ENCODE measurements at places on chromosomes 2 and 18.
A peak's percentile ranks its signal among the peaks of the same experiment; 100 is the strongest.

GRCh38 chr18:55124078-55124763, 165.0 kb upstream of the CCDC68 start:
- no peak for DNase-seq

GRCh38 chr2:235727174-235727573, 233.3 kb downstream of the AGAP1 start:
- DNase-seq: no peak

GRCh38 chr2:19350678-19351401, 7.6 kb downstream of the OSR1 start:
- DNase-seq: no peak

DNA sequence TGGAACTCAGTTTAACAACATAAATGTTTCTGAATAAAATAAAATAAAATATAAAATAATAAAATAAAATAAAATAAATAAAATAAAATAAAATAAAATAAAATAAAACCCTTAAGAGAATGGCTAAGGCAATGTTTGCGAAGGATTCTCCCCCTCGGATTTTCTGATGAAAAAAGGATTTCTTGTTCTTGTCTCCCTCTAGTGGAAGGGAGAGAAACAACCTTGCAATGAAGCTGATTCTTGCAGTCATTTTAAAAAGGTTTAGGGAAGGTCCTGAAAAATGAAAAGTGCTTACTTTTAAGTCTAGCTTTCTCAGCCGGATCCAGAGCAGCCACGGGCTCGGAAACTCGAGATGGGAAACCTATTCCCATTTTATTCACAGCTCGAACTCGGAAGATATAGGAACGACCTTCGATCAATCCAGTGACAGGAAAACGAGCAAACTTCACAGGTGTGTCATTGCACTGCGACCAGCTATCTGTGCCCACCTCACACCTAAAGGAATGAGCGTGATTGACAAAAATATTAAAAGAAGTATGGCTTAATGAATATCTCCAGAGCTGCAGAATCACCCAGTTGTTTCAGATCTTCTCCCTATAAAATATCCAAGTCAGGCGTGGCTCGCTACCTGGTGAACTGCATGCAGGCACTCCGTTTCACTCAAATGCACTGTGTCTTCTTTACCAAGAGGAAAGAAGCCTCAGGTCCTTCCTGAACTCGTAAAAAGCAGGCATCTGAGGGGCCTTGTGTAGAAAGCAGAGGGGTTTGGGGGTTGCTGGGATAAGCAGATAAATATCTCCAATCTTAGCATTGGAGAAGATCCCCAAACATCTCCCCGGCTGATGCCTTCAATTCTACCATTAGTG, 68.1 kb downstream of the MYOM1 start:
- peak; percentile 45 for DNase-seq

DNA sequence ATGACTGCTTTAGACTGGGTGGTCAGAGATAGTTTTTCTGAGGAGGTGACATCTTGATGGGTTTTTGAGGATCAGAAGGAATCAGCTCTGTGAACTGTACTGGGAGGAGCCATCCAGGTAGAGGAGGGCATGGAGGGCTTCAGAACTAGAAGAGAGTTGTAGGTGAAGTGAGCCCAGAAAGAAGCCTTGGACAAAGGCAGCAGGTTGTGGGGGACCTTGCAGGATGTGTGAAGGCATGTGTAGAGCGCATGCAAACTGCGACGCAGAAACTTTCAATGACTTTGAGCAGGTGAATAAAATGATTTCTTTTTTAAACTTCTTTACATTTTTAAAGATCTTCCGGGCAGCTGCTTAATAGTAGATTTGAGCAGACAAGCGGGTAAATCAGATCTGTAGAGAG, 83.9 kb upstream of the SIX2 start:
- DNase-seq: no peak

DNA sequence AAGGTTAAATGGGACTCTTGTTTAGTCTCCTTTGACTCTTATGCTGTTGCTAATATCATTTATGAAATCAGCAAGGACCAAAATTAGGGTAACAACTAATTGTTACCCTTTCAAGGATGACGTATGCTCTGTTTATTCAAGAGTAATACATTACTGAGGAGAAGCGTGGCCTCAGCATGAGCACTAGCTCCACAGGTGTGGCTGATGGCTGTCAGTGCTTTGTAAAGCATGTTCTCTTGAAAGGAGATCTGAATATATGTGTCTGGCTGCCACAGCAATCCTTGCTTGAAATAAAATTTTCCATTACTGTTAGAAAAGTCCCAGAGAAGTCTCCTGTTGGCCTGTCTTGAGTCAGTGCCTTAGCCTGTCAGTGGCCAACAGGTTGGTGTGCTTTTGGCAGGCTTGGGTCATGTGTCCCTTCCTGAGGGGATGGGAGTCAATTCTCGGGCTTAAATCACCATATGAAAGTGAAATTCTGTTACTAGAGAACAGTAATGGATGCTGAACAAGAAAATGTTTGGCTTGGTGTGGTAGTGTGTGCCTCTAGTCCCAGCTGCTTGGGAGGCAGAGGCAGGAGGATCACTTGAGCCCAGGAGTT, 32.7 kb downstream of the ABI2 start:
- DNase-seq: no peak

DNA sequence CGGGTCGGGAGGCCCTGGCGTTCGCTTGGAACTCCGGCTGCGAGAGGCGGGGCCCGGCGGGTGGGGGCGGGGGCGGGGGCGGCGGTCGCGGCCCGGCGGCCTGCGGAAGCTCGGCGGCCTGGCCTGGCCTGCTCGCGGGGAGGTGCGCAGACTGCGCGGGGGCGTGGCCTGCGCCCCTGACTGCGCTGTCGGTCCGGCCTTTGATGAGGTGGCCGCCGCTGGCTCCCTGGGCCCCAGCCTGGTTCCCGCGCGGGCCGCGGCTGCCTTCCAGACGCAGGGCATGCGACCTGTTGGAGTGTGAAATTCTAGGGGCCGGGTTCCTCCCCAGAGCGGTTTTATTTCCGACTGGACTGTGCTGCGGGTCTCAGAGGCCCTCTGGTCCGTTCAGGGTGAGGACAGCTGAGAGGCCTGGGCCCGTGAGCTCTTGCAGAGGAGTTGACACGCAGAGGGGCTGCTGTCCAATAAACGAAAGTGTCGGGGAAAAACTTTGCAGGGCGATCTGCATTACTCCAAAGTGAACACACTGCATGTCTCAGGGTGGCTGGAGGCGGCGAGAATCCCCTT, 629 bp downstream of the NRBP1 start:
- DNase-seq: peak; percentile 54

DNA sequence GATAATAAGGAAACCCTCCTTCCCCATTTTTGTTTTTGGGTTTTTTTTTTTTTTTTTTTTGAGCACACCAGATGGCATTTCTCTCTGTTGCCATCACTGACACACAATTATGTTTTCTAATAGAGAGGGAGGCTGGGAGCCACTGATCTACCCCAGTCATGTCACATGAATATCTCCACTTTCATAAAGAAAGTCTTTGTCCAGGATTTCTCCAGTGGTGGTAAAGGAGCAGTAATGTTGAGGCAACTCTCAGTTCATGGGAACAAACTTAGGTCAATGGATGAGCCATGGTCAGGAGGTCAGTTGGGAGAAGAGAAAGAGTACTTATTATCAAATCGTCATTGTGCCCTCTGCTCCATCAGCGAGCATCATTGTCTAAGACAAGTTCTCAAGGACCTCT, 603.7 kb downstream of the ARHGAP15 start:
- peak; percentile 34 for DNase-seq

GRCh38 chr2:108641756-108642155, 77.5 kb upstream of the RANBP2 start:
- no peak for DNase-seq

GRCh38 chr18:36772241-36772723, 56.5 kb downstream of the TPGS2 start:
- no peak for DNase-seq

DNA sequence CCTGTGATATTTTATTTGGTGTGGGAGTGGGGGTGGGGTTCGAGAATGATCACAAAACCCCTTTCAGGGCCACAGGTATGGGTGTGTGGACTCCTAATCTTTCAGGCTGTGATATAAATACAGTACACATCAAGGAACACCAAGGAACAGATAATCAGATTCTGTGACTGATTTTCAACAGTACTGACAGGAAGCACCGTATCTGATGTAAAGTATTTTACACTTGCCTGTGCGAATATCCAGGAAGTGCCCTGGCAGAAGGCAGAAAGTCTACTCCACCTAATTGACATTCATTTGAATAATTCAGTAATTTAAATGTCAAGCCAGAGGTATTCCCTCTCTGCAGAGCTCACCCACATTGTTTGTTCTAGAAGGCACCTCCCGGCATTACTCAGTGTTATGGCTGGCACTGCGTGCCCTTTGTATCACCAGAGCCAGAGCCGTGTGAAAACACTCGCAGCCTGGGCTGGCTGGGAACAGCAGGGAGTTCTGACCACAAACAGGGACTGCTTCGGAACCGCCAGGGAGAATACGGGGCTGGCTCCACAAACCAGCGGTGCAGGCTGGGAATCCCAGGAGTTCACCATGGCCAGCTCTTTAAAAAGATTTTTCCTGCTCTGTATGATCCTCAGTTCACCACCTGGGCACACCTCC, 91.8 kb downstream of the ACVR1 start:
- DNase-seq: peak; percentile 75

- DNase-seq: no peak
Measured at GRCh38 chr2:124683536-124684428, 658.7 kb downstream of the CNTNAP5 start.

GRCh38 chr2:100862081-100862480, 42.1 kb downstream of the NPAS2 start:
- no peak for DNase-seq

GRCh38 chr18:676069-676468, 18.6 kb downstream of the TYMS start:
- DNase-seq: no peak

DNA sequence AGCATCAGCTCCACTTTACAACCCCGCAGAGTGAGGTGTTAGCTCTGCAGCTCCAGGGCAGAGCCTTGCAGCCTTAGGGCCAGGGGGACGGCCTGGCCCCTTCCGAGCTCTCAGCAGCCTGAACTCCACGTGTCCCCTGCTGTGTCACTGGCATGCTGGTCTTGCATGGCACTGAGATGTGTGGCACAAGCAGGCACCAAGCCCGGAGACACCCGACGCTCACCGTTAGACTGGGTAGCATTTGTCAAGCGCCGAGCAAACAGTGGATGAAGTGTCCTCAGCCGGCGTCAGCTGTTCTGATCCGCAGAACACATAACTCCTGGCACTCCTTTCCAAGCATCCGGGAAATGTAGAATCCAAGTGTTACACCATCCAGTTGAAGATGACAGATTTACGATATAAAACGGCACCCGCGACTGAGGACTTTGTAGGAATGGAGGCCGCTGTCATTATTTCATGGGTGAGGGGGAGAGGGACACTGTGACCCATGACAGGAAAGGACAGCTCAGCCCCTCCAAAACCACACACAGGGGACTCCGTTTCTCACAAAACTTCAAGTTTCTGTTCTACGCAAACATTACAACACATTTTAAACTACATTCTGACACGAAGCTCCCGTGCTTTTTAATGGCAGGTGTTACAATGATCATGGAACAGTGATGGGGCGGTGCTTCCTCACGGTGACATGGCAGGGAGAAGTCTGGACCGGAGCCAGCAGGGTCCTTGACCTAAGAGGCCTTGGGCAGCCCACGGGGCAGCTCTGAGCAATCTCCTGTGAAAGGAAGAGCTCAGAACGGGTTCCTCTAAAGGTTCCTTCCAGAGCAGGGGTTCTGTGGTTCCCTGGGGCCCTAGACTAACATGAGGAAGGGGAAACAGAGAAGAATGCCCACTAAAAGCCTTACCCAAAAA, 89.4 kb downstream of the HDAC4 start:
- peak; percentile 63 for DNase-seq

DNA sequence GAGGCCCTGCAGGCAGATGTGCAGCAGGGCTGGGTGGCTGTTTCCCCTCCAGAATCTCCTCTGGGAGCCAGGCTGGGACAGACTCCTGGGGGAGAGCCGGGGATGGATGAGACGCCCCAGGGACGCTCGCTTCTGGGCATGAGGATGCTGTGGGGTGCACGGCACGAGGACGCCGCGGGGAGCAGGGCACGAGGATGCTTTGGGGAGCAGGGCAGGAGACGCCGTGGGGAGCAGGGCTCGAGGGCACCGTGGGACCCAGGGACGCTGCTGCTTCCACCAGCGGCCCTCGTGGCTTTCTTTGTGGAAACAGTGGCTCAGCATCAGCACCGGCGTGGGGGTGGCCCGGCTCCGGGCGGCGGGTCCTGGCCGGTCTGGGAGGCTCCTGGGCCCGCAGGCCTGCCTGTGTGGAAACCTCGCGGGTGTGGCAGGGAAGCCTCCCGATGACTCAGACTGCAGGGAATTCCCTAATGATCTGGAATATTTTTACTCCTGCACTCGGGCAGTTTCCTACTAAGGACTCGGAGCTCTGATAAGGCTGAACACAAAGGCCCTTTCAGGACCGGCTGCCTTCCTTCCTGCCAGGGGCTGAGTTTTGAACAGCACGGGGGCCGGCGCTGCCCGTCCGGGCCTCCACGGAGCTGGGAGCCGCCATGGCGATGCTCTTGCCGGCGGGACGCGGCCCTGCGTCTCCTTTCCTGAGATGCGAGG, 62.6 kb downstream of the NFATC1 start:
- DNase-seq: no peak

DNA sequence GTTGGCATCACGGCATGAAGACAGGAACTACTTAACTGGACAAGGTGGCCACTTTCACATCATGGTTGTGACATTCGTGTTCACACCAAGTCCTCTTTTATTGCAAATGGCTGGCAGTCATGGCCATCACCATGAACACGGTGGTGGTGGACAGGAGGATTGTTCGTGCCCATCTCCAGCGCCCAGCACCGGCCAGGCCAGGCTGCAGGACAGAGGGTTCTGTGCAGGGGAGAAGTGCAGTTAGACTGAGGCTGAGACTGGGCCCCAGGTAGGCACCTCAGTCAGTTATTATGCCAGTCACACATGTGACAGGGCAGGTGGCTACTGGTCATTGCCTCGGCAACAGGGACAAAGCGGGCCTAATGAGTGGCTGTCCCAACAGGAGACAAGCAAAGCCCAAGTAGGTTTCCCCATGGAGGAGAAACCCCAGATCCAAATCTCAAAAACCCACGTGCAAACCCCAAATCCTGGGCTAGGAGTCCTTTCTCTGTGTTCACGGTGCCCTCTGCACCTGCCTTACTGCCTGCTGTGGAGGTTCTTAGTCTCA, 468.1 kb upstream of the MYT1L start:
- no peak for DNase-seq

- no peak for DNase-seq
Measured at GRCh38 chr2:126797622-126798275, 100.9 kb upstream of the TEX51 start.

DNA sequence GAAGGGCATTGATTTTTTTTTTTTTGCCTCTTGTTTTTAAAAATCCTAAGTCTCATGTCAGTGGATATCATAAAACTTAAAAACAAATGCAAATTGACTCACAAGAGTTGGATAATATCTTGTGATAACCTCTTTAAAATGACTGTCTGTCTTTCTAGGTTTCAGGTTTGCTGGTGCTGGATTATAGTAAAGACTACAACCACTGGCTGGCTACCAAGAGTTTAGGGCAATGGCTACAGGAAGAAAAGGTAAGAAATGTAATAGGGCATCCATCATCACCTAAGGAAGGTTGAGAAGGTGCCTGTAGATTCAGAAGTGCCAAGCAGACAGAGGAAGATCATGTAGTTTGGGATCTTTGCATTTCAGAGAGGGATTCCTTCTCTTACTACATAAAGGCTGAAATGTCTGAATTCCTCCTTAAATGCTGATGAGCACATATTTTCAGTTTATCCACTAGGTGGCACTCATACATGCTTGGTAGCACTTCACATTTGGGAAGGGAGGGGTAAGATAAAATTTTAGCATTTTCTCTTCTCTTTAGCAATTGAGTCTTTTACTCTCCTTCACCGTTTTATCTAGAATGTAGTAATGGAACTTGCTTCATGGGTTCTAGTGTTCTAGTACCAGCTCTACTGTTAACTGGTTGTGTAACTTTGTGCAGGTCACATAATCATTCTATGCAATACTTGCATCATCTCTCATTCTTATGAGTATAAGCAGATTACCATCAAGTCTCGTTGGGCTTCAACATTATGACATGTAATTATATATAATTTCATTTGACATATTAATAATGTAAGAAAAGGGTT, 21.1 kb downstream of the CPS1 start:
- peak; percentile 68 for DNase-seq
